ENCODE measurements at places on chromosomes 7 and 10.
A peak's percentile ranks its signal among the peaks of the same experiment; 100 is the strongest.

DNA sequence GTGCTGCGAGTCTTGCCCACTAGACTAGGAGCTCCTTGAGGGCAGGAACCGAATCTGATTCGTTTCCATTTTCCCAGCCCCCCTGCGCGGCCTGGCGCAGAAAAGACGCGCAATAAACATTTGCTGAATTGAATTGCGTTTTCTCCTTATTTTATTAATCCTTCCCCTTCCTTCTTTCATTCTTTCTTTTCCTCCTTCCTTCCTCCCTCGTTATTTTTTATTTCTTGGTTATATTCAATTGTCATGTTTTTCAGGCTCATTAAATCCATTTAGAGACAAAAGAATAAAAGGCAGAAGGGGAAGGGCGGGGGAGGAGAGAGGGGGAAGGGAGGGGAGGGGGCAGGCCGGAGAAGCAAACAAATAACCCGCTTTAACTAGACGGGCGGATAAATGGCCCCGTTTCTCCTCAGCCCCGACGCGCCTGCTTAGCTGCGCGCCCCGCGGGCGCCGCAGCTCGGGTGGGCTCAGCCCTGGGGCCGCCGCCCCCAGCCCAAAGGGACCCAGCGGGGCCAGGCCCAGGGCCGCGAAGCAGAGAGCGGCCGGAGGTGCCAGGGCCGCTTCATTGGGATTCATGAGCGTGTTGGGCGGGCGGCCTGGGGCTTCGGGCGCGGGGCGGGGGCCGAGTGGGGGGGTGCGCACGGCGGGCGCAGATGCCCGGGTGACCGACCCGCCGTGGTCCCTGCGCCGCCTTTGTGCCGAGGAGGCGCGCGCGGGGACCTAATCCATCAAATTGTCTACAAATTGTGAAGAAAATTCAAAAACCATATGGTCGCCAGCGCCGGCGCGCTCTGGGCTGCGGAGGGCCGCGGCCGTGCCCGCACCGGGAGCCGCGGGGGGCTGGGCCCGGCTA, 5.0 kb downstream of the LBX1 start:
- DNase-seq: no peak

DNA sequence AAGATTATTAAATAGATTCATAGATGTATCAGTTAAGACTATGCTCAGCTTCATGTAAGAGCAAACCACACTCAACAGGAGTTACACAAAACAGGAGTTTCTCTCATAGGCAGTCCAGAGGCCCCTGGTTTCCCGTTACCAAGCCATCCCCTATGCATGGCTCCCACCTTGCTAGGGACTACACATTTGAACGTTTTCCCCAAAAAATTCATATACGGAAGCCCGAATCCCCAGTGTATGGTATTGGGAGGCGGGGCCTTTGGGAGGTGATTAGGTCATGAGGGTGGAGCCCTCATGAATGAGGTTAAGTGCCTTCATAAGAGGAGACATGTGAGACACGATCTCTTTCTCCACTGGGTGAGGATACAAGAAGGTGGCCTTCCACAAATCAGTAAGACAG, 29.1 kb downstream of the RSU1 start:
- DNase-seq: no peak

DNA sequence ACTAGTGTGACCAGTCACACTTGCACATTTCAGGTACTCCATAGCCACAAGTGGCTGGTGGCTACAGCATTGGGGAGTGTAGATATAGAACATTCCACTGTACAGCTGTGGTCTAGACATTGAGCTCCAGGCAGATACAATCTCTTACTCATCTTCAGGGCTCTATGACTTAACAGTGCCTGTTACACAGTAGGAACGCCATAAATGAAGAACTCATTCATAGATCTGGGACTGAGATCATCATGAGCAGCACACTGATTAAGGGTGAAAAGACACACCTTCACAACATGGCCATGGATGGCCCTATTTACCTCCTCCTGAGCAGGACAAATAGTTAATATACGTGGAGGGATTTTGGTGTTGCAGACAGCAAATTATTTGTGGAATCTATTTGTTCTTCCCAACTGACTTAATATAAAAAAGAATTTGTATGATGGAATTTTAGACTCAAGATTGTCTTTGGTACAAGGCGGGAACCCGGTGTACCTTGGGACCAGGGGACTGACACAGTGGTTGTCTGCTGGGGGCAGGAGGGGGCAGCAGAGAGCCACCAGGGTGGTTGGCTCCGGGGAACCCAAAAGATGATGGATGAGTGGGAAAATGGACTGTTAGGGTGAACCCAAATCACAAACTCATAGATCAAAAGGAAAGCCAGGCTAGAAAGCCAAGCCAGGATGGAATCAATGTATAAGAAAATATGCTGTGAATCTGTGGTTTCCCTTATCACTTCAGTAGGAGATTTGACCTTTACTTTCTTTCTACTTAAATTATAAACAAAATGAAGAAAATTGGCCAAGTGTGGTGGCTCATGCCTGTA, 24.3 kb upstream of the CPA2 start:
- DNase-seq: peak; percentile 39

DNA sequence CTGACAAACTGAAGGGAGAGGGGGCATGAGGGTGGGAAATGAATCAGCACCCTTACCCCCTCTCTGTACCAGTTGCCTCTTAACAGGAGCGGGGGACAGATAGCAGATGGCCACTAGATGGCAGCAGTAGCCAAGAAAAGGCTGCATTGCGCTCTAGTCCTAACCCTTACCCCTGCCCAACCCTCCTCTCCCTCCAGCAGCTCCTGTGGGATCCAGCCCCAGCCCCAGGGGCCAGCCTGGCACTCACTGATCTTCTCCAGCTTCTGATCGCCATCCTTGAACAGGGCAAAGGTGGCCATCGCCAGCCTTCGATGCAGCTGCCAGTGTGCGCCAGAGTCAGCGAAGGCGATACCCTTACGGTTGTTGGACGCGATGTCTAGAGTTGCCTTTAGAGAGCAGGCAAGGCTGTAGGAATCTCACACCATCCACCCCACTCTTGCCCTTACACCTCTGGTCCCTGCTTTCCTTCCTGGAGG, 2.2 kb downstream of the CYP17A1 start:
- peak; percentile 69 for DNase-seq

DNA sequence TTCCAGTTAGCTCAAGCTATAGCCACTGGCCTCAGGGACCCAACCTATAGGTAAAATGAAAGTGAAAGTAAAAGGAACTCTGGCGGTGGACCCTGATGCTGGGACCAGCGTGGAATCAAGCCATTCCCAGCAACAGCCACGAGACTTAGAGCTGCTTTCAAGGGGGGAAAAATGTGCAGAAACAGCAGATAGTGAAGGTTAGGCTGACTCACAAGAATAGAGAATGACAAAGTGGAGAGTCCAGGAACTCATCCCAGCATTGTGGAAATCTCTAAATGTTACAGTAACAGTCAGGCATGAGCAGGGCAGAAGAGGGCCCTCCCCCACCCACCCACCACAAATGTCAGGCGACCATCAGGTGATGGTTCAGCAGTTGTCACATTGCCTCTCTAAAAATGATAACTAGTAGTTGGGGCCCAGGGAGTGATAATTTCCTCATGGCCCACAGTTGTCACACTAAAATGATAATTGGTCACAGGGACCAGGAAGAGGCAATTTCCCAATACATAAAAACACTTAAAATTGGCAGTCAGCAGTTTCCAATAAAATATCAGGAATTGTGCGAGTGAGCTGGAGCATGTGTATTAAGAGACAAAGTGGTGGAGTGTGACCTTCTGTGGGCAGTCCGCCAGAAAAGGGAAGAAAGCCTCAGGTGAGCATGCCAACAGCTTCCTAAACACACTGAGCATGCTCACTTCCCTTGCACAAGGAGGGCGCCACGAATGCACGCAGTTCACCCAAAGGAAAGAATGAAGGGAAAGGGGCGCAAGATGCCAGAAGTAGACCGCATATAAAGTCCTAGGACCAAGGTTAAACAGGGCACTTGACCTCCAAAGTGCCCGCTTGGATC, 129.8 kb upstream of the PPP1R3A start:
- no peak for DNase-seq

GRCh38 chr7:24793982-24794648, 36.9 kb upstream of the GSDME start:
- no peak for DNase-seq

GRCh38 chr10:24209432-24209771, 464 bp downstream of the KIAA1217 start:
- peak; percentile 7 for DNase-seq

DNA sequence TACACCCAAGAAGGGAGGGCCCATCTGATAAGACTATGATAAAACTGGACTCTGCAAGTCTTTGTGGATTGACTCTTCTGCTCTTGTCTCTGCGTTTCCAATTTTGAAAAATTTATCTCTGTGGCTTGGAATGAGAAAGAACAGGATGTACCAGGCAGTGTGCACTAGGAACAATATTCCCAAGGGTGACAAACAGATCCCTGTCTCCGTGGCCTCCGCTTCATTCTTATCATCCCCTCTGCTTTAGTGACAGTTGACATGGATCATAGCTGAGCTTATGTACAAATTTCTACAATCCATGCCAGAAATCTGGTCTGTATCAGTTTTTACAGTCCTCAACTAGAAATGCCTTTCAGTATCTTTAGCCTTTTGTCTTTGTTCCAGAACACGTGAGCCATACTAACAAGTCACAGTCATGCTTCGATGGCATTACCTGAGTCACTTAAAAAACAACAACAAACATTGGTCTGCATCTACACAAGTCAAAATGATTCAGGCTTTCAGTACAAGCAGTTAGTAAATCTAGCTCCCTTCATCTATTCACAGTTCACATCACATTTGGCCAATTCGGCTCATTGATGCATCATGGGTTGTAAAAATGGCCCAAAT, 393.6 kb upstream of the CELF2 start:
- DNase-seq: no peak

GRCh38 chr7:107643938-107644308, 16.7 kb upstream of the SLC26A4 start:
- DNase-seq: no peak

DNA sequence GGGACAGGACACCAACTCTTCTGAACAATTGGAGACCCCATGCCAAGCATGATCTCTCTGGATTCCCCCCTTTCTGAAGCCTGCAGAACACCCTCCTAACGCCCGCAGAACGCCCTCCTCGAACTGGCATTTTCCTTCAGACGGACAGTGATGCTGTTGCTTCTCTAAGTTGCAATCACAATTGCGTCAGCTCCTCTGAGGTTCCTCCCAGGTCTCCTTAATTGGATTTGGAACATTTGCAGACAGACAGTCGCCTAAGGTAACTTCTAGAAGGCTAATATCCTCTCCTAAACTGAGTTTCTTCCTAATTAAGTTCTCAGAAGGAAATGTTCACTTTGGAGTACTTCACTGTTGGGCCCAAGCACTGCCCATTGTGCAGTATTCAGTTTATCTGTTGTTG, 20.5 kb upstream of the SERPINE1 start:
- DNase-seq: no peak

DNA sequence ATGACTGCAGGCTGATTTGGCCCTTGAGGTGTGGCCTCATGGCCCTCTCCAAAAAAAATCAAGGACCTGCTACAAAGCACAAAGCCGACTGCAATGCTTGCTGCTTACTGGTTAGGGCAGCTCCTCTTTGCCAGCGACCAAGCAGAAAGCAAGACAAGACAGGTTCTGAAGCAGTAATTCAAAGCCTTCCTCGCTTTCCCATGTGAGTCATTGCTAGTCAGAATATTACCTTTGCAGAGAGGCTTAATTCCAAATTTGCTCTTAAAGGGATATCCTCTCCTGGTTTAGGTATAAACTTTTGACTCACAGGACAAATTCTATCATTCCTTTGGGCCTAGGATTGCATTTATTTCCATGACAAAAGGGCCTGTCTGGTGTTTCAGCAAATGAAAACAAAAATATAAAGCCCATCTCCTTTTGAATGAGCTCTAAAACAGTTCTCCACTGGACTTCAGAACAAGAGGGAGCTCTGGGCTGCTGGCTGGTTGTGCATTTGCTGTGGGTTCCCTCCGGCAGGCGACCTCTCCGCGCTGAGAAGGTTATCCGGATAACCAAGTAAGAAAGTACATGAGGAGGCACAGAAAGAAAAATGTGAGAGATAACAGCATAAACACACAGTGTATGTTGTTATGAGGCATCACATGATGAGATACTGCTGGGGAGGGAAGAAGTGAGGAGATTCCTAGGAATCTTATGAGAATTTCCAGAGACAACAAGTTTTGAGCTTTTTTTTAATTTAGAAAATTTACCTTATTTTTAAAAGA, 90.8 kb downstream of the EGFR start:
- DNase-seq: no peak

DNA sequence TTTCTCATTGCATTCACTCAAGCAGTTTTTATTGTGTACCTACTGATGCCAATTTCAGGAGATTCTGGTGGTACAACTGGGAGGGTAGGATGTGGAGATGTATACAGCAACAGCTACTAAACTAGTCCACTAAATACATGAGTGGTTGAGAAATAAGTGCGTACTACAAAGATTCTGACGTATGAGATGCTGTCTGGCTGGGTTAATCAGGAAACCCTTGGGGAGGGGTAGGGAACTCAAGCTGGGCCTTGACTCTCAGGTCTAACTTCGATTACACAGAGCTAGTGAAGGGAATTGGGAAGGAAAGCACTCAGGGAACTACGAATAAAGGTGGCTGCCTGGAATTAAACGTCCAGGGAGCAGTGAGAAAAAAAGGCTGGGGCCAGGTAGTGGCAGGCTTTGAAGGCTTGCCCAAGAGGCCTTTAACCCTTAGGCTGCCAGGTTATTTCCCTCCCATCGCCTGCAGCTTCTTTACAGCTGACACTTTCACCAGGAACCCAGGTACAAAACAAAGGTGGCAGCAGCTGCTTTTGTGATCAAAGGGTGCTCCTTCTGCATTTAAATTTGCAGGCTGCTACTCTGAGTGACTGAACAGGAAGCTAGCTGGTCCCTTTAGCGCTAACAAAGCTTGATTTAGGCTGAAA, 3.2 kb downstream of the MMS19 start:
- no peak for DNase-seq

GRCh38 chr10:81096558-81096957, 558.9 kb downstream of the SH2D4B start:
- no peak for DNase-seq

DNA sequence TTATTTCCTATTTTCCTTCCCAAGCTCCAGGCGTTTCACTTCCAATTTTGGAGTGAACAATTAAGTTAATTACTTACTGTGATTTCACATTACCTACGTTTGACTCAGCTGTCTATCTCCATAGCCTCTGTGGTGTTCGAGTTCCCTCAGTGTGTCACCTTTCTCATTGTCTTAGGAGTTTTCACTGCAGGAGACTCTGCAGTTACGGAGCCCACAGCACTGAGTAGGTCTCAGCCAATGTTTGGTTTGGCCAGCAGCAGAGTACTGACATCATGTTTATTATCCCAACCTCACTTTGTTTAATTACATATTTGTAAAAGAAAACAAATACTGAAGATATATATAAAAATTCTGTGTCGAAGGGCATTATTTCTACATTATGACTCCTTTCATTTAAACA, 1123.9 kb downstream of the CNTNAP2 start:
- no peak for DNase-seq

Measured in stimulated activated CD4-positive, alpha-beta T cell treated with anti-CD3 and anti-CD28 coated beads, Interleukin-4, amount 100 ng/mL, for 4 hours (primary cell).